ENCODE measurements at places on chromosomes 16 and 17.

GRCh38 chr17:1322014-1322428, 42.6 kb downstream of the TRARG1 start:
- DNase-seq, result no peak

DNA sequence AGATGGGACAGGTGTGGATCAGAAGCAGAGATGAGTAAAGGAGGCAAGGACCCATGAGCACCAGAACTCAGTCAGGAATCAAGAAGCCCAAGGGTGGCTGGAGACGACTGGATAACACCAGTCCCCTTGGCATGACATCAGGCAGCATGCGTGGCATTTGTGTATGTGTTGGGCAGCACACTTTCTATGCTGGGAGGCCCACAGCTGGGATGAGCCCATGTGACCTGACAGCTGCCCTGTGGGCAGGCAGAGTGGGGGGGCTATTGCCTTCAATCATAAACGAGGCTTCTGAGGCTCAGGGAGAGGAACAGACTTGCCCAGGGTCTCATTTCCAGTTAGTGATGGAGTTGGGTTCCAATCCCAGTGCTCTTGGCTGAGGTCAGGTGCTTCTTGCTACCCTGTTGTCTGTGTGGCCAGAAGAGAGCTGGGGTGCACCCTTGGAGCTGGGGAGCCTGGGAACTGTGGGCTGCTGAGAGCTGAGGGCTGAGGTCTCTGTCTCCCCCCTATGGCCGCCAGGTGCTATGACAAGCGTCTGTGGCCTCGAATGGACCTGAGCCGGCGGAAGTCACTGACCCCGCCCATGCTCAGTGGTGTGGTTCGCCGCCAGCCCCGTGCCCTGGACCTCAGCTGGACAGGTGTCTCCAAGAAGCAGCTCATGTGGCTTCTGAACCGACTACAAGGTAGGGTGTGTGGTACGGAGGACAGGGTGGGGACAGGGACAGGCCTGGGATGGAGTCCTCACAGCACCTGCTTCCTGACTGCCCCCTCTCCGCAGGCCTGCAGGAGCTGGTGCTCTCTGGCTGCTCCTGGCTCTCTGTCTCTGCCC, 7.1 kb upstream of the ORAI3 start:
- peak; percentile 39 for DNase-seq

GRCh38 chr16:65769776-65770438, 596.6 kb upstream of the CDH5 start:
- DNase-seq, result no peak

GRCh38 chr17:2250140-2251095, 53.2 kb downstream of the SMG6 start:
- DNase-seq, result no peak

DNA sequence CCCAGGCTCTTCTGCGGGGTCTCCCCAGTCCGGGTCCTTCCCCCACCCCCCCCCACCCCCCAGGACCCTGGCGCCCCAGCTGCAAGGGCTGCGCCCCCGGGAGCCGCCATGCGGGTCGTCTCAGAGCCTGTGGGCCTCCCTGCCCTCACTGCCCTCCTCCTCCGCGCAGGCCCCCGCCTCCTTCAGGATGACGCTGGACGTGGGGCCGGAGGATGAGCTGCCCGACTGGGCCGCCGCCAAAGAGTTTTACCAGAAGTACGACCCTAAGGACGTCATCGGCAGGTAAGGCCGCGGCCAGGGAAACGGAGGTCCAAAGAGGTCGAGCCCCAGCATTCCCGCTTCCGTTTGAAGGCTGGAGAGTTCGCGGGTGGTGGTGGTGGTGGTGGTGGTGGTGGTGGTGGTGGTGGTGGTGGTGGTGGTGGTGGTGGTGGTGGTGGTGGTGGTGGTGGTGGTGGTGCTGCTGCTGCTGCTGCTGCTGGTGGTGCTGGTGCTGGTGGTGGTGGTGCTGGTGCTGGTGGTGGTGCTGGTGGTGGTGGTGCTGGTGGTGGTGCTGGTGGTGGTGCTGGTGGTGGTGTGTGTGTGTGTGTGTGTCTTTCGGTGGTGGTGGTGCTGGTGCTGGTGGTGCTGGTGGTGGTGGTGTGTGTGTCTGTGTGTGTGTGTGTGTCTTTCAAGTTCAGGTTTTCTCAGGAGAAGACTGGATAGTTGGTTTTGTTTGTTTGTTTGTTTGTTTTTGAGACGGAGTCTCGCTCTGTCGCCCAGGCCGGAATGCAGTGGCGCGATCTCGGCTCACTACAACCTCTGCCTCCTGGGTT, 615 bp downstream of the PHKG2 start:
- no peak for DNase-seq

DNA sequence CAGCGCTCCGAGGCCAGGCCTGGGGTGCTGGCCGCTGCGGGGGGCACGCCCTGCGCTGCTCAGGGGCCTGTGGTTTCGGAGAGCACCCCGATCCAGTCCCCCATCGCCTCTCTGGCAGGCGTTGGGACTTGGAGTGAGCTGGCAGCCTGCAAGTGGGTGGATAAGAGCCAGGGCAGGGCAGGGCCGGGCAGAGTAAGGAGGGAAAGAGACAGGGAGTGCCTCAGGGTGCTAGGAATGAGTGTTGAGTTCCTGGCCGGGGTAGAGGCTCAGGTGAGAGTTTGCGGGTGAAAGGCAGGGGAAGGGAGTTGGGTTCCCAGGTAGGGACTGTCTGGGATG, 1.3 kb downstream of the CDH13 start:
- no peak for DNase-seq

GRCh38 chr16:23950898-23951297, 115.1 kb downstream of the PRKCB start:
- DNase-seq, result no peak

Data from omental fat pad (tissue), 4 donors.